ENCODE measurements at places on chromosomes 2 and 18.

DNA sequence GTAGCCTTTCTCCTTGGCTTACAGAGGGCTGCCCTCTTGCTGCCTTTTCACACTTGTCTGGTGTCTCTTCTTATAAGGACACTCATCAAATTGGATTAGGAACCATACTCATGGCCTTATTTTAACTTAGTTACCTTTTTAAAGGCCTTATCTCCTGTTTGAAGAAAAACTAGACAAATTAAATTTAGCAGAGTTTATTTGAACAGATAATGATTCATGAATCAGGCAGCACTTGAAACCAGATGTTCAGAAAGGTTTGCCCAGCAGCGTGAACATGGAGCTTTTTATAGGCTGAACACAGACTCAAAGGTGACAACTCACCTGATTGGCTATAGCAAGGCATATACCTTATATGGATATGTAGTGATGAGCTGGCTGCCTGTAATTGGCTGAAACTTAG is 238.0 kb downstream of the GULP1 start:
- DNase-seq: no peak

DNA sequence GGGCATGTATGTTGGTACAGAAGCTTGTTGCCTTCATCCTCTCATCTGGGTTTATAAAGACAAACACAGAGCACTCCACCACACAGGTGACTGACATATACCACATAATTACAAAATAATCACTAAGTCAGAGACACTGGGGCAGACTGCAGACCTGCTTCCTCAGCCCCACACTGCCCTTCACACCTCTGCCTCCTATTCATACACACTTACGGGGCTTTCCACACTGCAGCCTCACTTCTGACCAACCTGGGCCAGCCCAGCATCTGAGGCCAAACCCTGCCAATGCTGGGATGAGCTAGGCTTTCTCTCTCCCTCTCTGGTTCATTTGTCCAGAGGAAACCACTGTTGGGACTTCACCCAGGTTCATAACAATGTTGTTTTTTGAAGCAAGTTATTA is 4.5 kb downstream of the EMX1 start:
- no peak for DNase-seq

DNA sequence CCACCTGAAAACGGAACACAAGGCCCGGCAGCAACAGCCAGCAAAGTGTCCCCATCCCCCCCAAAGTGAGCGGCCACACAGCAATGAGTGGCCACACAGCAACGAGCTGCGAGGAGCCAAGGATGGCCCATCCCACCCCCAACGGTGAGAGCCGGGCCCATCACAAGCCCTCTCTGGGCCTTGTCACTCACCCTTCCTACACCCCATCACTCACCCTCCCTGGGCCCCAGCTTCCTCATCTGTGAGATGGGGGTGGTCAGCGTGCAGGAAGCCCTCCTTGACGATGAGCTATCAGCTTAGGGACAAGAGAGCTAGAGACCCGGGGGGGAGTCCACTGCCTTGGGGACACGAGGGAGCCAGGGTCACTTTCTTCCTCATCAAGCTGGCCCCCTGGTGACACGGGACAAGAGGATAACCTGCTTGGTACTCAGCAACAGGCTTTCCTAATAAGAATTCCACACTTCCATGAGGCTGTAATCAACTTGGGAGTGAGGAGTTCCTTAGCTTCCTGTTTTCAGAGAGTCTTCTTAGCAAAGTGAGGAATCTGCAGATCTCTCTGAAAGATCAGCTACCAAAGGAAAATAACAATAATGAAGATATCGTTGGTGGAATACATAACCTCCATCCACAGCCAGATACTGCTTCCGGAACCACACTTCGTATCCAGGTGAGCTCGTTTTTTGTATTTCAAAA is 92.8 kb downstream of the HDAC4 start:
- DNase-seq: no peak

DNA sequence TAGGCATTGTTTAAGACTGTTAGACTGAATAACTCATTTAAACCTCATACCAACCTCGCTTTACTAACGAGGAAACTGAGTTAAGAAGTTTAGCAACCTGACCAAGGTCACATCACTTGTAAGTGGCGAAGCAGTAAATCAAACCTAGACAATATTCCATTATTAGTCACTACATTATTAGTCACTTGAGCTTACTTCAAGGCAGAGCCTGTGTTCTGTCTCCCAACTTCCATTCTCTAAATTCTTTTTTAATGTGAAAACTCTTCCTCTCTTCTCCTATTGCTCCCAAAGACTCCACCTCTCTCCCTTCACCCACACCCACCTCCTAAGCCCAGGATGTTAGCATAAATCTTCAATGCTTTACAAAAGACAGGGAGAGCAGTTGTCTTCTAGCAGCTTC is 156.5 kb downstream of the ARL6IP6 start:
- DNase-seq: no peak

DNA sequence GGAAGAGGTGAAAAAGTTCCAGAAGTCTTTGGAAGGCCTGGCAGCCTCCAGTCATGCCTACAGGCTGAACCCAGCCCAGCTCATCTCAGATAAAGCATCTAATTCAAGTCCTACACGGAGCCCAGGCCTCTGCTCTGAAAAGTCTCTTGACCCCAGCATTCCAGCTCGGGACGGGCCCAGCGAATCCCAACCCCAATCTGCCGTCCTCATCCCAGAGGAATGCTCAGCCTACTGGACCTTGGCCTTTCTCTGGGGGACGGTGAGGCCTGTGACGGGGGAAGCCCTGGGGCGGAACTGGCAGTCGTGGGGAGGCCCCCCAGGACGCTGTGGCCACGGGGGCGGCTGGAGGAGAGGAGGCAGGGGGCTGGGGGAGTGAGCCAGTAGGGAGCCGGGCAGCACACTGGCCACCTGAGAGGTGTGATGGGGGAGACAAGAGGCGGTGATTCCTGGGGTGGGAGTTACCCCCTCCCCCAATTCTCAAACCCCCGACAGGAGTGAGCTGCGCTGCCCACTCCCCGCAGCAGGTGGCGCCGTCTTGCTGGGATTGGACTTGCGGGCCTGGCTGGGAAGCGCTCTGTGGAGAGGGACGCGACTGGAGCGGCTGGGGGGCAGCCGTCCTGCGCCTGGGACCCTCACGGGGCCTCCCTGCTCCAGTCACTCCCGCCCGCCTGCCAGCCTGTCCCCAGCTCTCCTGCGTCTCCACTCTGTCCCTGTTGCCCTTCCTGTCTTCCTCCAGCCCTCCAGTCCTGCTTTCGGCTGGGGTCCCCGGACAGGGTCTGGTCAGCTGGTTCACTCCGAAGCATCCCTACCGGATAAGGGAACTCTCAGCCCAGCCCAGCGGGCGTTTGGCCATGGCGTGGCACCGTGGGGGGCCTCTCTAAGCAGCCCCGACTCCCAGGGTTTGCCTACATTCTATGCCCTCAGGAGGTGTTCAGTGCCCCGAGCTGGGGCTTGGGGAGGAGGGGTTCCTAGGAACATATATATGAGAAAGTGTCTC is 182.6 kb upstream of the HAAO start:
- DNase-seq: peak; percentile 48

DNA sequence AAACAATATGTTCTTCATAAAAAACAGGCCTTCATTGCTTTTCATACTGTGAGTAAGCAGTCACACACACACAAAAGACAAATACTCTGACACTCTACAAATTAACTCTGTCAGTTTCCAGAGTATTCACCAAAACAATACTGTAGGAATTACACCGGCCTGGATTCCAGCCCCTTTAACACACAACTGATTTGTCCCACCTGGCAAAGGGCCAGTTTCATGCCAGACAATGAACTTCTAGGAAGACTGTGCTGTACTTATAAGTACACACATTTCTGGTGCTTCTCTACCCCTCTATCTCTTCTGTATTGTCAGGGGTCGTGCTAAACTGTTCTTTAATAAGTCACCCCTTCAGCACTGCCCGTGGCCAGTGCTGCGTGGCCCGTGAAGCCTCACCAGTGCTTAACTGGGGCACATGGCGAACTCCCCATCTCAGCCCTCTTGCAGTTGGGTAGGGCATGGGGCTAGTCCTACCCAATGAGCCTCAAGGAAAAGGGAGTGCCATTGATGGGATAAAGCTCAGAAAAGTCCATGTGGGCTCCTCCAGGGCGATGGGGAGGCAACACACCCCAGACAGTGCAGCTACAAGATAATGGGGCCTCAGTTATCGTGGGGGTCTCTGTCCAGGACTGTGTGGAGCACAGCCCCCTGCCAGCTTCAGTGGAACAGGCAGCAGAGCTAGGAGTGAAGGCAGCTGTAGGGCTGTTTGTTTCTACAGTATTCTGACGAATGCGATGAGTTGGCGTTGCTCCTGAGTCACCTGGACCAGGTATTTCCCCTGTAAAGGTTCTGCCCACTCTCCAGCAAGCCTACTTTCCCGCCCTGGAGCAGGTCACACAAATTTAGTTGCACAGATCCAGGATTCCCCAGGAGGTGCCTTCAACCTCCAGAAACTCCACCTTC is 99.0 kb downstream of the SP3 start:
- no peak for DNase-seq

DNA sequence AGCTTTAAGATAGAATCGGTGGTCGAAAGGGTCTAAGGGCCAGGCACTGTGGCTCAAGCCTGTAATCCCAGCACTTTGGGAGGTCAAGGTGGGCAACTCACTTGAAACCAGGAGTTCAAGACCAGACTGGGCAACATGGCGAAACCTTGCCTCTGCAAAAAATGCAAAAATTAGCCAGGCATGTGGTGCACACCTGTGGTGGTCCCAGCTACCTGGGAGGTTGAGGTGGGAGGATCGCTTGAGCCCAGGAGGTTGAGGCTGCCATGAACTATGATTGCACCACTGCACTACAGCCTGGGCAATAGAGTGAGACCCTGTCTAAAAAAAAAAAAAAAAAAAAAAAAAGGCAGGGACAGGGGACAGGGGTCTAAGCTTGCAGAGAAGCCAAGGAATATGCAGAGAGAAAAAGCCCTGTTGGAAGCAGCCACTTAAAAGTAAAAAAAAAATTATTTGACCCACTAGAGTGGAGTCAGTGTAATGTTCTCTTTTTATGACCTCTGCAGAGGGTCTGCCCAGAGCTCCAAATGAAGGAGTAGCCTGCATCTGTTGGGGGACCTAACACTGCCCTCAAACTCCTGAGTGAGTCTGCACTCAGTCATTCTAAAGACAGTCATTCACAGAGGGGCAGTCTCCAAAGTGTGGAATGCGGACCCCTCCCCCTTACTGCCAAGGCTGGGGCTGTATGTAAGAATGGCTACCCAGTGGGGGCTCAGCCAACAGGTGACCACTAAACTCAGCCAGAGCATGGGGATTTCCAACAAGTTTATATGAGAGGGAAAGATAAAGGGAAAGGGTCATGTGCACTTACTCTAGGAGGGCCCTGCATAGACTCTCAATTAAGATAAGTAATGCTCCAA is 118.5 kb upstream of the CDCA7 start:
- DNase-seq: no peak

GRCh38 chr2:44550561-44550960 is 188.8 kb downstream of the CAMKMT start:
- DNase-seq: no peak

- DNase-seq: no peak
These were observed 38.7 kb upstream of the EDAR start for GRCh38 chr2:109027702-109028101.

DNA sequence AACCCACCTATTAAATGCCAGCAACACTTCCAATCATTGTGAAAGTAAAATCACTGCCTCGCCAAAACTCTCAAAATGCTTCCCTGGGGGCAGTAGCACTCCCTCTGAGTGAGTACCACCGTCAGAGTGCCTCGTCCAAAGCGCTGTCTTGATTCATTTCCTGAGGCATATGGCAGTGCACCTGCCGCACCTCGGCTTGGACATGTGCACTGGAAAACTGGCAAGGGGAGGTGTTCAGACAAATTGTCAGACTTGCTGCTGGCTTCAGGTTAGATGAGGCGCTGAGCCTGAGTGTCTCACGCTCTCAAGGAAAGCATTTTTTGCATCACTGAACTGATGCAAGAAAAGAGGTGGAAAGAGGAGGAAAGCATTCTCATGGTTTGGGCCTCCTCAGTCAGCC is 132.8 kb downstream of the ATL2 start:
- no peak for DNase-seq

DNA sequence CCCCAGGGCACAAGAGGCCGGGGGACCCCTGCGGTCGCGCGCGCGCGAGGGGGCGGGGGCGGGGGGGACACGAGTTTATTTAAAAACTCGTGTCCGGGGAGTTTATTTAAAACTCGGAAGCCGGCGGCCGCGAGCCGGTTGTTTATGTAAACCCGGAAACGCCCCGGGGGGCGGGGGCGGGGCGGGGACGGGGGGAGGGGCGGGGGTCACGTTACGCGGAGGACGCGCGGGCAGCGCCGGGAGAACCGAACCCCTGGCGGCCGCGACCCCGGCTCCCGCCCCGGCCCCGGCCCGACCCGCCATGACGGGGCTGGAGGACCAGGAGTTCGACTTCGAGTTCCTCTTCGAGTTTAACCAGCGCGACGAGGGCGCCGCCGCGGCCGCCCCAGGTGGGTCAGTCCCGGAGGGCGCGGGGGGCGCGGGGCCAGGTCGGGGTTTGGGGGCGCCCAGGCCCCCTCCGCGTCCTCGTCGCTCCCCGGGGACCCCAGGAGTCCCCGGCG is 4.4 kb downstream of the NFATC1 start:
- peak; percentile 20 for DNase-seq

- DNase-seq: no peak
These were observed 56.3 kb downstream of the DIPK1C start for GRCh38 chr18:74400813-74401212.

- no peak for DNase-seq
These were observed 50.4 kb downstream of the CDCA7 start for GRCh38 chr2:173404841-173405750.

GRCh38 chr18:10299643-10300042 is 154.8 kb upstream of the APCDD1 start:
- no peak for DNase-seq

DNA sequence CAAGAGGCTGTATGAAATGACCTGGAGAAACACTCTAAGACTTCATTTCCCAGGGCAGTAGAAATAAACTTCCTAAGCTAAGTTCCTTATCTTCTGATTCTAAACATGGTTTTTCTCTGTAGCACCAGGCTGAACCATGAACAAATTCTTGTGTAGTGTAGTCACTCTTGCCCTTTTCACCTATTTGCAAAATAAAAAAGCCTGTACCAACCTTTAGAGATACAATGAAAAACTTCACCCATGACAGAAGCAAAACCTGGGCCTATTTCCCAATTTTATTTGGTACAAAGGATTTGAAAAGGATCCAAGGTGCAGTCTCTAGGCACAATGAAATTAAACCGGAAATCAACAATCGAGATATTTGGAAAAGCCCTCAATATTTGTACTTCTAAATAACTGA is 43.6 kb downstream of the POLR1A start:
- DNase-seq: no peak

GRCh38 chr2:217909156-217909820 is 93.5 kb downstream of the TNS1 start:
- no peak for DNase-seq

DNA sequence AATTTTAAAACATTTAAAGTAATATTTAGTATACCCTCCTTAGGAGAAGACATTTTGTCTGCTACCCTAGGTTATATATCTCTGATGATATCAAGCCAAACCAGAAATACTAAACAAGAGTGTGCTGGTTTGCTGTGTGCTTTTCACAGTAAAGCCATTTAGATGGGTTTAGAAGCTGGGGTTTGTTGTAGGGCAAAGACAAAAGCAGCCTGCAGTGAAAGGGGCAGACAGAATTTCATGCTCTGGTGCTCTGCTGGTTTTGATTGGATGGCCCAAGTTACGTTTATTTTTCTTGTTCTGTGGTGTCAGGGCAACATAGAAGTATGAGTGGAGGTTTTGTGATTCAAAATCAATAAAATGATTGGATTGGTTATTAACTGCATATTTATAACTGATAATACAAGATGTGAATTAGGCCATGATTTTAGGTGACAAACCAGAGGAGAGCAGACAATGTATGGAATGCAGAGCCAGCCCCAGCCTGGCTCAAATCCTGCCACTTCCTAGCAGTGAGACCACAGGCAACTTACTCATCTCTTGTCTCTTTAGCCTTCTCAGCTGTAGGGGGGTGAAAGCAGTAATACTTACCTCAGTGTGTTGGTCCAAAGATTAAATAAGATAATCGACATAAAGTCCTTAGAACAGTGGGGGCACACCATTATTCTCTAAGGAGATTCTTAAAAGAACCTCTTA is 30.9 kb upstream of the IER3IP1 start:
- DNase-seq: no peak
